ENCODE measurements at places on chromosomes 7 and 10.

- DNase-seq, result no peak
These were observed 1.1 kb downstream of the ADK start for GRCh38 chr10:74151879-74152722.

GRCh38 chr10:1114315-1114714 is 58.1 kb downstream of the WDR37 start:
- no peak for DNase-seq

- no peak for DNase-seq
These were observed 198.3 kb downstream of the HDAC9 start for GRCh38 chr7:18693816-18694215.

DNA sequence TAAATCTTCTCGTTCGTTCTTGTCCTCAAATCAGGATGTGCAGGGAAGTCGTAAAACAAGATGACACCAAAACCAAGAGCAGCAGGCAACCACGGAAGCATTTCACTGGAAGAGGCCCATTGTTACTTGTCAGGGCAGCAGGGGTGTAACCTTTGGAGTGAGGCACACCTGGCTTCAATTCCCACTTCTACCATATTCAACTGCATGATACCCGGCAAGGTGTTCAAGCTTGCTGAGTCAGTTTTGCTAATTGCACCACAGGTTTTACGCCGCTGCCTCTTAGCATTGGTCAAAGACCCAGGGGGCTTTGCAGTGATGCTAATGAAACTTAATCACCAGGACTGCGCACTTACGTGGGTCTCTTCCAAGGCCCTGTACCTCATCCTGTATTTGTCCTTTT is 50.0 kb upstream of the PTER start:
- DNase-seq, result no peak

DNA sequence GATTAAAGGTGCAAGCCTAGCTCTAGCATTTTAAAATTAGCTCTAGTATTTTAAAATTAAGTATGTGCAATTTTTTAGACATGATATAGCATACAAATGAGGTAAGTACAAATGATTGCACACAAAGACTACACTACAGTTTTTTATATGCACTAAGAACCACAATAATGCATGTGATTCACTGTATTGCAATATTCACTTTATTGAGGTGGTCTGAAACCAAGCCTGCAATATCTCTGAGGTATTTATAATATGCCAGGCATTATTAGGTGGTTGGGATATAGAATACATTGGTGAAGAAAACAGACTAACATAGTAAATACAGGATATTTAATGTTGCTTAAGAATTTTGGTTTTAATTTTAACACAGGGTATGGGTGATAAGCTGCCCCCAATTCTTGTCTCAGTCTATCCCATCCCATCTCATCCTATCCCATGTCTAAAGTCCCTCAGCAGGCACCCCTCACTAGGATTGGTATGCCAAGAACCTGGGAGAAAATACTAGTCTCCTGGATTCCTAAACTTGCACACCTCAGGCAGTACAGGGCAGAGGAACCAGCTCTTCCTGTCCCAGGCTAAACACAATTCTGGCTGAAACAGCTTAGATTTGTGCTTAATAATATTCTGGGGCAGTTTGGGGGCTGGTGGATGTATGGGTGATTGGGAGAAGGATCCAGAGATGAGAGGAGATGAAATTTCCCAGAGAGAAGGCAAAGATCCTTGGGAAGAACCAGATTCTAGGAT is 90.4 kb downstream of the HIPK2 start:
- DNase-seq, result no peak

DNA sequence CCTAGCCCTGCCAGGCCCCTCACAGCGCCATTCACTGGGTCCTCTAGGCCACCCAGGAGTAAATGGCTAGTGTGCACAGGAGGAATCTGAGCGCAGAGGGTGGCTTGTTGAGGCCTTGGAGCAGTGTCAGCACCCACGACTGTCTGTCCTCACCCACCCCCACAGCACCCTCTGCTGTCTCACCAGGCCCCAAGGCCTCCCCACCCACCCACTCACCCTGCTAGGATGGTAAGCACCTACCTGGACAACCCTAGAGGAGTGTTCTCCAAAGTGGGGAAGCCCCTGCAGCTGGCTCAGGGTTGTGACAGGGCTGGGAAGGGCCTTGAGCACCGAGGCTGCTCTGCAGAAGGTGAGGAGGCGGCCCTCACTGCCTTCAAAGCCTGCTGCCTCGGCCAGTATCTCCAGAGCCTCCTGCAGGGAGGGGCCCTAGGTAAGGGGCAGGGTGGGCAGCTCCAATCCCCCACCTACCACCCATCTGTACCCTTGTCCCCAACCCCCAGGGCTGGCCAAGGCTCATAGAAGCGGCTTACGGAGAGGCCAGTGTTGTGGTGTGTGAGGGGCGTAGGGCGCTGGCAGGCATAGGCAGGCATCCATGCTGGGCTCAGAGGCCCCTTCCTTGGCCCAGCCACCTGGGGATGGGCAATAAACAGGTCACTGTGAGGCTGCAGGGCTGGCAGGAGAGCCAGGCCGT is 2.9 kb downstream of the POLM start:
- no peak for DNase-seq

DNA sequence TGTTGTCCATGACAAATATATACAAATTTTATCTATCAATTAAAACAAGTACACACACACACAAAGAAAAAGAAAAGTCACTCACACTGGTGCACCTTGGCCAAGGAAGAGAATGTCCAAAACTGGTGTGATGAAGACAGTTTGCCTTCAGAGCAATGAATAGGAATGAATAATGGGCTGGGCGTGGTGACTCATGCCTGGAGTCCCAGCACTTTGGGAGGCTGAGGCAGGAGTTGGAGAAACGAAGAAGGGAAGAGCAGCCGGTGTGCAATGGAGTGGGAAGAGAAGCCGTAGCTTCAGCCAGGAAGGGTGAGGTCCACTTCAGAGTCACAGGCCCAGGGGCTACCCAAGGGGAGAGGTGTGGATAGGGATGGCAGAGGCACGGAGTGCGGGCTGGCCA is 253.6 kb downstream of the CCSER2 start:
- DNase-seq, result no peak

DNA sequence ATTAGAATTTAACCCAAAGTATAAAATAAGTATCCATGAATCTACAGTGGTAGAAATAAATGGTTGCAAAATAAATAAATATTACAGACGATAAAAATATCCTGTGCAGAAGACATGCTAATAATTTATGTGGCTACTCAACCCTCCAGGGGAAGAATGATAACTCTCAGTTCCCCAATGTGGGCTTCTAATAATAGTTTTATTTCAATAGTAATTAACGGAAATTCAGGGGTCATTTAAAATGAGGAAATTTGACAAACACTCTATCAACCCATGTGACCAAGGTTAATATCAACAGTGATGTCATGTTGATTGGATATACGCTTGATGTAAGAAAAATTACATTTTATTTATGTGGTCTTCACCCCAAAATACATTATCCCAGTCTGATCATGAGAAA is 1082.6 kb upstream of the LRRTM3 start:
- DNase-seq, result no peak

- no peak for DNase-seq
These were observed 119.9 kb downstream of the LARP4B start for GRCh38 chr10:811379-812175.

- DNase-seq, result no peak
These were observed 217.3 kb downstream of the GRID1 start for GRCh38 chr10:86149257-86149656.

DNA sequence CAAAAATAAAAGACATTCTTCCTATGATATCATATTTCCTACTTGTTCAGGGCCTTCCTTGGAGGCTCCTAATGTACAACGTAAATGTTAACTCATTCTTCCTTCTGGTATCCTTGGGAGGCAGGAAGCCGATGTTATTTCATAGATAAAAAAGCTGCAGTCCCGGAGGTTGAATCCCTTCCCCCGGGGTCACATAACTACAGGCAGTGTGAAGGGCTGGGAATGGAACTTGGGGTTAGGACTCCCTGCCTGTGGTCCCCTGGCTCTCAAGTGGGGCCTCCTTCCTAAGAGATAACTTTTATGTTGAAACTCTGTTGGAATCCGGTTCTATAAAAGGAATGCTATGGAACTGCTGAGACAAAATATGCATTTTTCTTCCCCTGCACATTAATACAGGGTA is 14.9 kb upstream of the CCDC3 start:
- DNase-seq, result no peak

DNA sequence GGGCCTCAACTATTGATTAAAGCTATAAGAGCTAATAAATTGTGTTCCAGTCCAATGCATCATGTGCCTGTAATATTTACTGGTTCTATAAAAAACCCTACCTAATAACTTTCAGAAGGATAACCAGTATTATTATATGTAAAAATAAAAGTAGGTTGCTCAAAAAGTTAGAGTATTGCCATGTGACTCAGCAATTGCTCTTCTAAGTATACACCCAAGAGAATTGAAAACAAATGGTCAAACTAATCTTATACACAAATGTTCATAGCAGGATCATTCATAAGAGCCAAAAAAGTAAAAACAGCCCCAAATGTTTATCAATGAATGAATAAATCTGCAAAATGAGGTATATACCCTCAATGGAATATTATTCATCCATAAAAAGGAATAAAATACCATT is 89.5 kb upstream of the TES start:
- no peak for DNase-seq

- no peak for DNase-seq
These were observed 78.5 kb downstream of the SEC61G start for GRCh38 chr7:54680377-54681005.

- no peak for DNase-seq
These were observed 25.5 kb upstream of the TRIL start for GRCh38 chr7:28983396-28984190.

DNA sequence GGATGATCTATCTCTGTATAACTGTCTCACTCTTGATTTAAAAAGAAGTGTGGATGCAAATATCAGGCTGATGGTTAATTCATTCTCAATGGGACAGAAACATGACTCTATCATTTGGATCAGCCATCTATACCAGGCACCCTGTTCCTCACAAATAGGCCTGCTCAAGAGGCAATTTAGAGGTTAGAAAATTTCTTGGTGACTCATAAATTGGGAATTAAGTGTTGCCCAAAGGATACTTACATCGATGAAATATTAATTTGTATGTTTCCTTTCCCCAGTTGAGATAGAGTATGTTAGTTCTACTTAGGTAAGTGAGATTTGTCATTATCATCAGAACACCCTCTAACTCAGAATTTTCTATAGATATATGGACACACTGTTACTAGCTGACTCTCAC is 57.7 kb downstream of the PRSS58 start:
- no peak for DNase-seq

- no peak for DNase-seq
These were observed 4.3 kb downstream of the HNRNPF start for GRCh38 chr10:43404704-43405084.

GRCh38 chr10:48477616-48478015 is 127.3 kb downstream of the ARHGAP22 start:
- no peak for DNase-seq

DNA sequence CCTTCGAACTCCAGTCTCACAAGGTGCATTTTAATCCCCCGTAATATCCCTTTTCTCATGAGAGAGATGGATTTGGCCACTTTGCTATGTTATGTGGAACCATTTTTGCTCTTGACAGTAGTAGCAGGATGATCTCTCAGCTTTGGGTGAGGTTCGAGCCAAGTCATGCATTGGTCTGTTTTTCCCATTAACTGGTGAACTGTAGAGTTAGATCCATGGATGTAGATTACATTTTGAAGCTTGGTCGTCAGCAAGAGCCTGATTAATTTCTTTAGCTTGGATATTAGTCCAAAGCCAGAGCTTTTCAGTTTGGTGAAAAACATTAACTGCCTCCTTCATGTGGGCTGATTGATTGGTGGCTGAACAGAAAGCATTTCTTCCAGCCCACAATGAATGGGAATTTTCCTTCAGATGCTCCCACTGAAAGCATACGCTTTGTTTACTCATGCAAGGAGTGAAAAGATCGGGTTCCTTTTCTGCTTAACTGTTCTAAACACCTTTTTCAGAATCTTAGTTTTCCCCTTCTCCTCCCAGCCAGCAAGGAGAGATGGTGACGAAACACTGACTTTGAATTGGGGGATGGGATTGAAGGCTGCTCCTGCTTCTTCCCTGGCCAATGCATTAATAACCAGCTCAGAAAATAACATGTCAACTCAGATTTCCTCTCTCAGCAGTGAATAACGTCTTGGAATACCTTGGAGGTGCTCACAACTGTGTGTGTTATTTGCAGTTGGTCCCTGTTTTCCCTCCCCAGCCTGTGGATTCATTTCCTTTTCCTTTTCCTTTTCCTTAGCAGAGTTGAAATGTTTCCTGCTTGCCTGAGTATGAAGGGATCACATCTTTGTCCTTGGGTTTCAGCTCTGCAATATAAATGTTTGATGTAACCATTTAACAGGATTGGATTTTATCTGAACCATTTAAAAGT is 351.8 kb upstream of the FZD8 start:
- no peak for DNase-seq

GRCh38 chr7:124722292-124722691 is 43.3 kb downstream of the GPR37 start:
- DNase-seq, result no peak

DNA sequence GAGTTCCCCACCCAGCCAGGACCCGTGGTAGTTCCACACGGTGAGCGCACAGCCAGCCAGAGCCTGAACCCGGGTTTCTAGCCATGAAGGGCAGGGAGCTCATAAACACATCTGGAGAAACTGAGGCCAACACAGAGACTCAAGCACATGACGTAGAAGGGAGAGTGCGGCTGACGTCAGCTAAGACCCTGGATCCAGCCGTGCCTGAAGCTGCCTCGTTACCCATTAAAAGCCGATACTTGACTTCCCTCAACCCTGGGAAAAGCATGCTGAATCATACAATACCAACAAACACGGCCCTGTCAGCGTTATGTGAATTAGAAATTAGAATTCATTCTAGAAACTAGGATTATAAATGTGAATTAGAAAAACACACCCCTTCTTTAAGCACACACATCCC is 65.2 kb upstream of the PDGFA start:
- no peak for DNase-seq

- DNase-seq, result no peak
These were observed 58.0 kb downstream of the TSPAN12 start for GRCh38 chr7:120799813-120800475.

DNA sequence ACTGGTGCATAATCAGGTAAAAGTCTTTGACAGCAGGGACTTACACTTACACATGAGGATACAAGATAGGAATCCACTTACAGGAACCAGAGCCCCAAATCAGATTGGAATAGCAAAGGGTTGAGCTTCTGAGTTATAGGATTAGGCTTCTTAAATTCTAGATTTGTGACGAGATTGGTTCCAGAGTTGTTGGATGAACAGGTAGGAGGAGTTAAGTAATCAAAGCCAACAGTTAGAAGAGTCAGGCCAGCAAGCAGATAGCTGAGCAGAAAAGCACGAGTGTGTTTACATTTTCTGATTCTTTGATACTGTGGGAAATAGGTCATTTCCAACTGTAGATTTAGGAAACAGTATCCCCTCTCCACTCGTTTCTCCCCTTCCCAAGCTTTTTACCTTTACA is 167.0 kb downstream of the MDFIC start:
- no peak for DNase-seq

GRCh38 chr10:132607961-132608495 is 70.4 kb downstream of the INPP5A start:
- DNase-seq, result no peak

GRCh38 chr7:144508702-144509101 is 105.2 kb upstream of the NOBOX start:
- no peak for DNase-seq
